ENCODE measurements at places on chromosomes 6 and 20.

DNA sequence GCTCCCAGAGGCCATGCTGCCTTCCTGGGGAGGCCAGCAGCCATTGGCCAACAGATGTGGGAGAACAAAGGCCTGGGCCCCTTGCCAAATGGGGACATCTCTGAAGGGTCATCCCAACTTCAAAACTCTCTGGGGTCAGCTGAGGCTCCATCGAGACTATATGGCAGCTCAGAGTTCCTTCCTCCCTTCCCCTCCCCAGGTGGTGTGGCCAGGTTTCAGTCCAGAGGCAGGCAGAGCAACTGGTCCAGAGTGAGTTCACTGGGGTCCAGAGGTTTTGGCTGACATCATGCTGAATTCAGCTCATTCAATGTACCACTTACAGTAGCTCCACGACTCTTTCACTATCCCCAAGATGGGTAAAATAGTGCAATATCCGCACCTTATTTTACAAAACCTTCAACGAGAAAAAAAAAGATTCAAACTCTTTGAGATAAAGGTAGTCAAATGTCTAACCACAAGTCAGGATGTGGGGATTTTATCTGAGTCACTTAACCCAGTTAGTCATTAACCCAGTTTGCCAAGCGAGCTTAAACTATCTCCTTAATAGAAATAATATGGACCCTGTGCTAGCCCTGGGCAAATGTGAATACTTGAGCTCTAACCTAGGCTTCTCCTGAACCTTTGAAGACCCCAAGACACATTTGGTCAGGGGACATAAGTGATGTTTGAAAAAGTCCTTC, 108.4 kb upstream of the PLEKHG1 start:
- no peak for DNase-seq

DNA sequence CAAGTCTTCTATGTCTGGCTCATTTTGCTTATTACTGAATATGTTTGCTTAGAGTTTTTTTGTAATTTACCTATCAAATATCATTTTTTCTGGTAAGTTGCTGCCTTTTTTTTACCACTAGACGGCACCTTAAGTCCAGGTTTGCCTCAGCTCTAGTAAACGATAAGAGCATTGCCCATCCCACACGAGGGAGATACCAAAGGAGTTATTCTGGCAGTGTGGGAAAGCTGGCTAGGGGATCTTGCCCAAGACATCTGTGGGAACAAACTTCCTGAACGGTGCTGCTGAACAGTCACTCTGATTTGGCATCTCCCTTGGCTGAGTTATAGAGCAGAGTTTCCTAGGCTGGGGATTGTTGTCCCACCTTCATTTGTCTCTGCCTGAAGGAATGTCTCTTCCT, 306.4 kb downstream of the COL12A1 start:
- DNase-seq = no peak

DNA sequence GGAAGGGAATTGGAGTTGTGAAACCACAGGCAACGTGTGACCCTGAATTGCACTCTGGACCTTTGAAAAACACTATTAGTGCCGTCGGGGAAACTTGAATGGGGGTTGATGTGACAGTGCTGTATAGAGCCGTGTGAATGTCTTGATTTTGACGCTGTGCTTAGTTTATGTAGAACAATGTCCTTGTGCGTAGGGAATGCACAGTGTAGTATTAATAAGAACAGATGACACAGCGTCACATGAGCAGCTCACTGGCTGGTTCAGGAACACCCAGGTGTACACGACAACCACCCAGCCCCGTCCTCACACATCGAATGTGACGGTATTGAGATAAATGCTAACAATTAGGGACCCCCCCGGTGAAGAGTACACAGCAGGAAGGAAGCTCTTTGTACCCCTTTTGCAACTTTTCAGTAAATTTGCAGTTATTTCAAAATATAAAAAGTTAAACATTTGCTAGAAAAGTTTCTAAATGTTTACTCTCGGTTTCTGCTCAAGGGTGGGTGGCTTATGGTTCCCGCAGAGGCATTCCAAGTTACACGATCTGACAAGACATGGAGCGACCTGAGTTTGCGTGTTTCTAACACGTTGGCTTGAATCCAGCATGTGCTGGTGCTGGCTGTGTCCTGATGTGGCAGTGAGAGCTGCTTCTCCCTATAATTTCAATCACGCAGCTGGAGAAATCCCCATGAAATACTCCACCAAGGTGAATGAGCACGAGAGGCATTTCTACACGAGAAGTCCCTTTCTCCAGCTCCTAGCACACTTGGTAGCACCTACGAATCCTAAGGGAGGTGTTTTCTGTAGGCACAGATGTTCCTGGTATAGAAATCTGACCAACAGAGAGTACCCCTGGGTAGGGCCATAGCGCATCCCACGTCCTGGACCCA, 208.0 kb upstream of the EXOC2 start:
- DNase-seq = no peak

DNA sequence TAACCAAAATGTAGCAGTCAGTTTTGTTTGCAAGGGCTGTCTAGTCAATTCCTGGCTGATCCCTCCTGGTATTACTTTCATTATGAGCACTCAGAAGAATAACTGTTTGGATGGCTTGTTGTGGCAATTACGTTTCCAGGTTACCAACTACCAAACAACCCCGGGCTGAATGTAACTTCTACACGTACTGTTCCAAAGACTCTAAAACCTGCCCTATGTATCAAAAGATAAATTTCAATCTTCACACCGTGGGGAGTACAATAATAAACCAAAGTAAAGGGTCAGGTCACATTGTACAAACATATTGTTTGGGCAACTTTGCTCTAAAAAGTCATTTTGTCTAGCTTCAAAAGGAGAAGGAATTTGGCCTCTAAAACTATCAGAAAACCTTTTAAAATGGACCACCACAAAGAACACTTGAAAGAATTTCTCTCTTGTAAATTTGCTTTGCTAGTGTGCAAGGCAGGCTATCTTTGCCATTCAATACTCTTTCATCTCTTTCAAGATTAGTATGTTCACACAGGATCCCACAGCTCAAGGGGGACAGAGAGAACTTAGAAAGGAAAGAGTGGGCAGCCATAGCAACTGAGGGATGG, 27.6 kb downstream of the DCDC2 start:
- no peak for DNase-seq

GRCh38 chr6:20208687-20209378, 3.4 kb downstream of the MBOAT1 start:
- no peak for DNase-seq

GRCh38 chr20:57317316-57317788, 12.3 kb upstream of the SPO11 start:
- no peak for DNase-seq
